ENCODE measurements at places on chromosomes 2 and 18. TPM values are rescaled to one million over a fixed set of nuclear protein-coding genes. Genes with fewer than 3 reads are reported as not detected.

Gene ATP6V1C2
- 1.3 TPM for polyA plus RNA-seq

Gene SPR
- polyA plus RNA-seq, result 44.2 TPM

Gene TIA1
- 156 TPM for polyA plus RNA-seq

Gene PARD6G
- polyA plus RNA-seq, result 1.4 TPM

Gene BCL2
- 5.4 TPM for polyA plus RNA-seq

Gene MSTN
- 0.50 TPM for polyA plus RNA-seq

Gene LYPD6
- polyA plus RNA-seq, result 1.9 TPM

Gene TNFAIP6
- polyA plus RNA-seq, result 0.90 TPM

Gene RPE
- 16.2 TPM for polyA plus RNA-seq

Gene SLC11A1
- polyA plus RNA-seq, result 0.54 TPM

Gene PCBP1
- 311 TPM for polyA plus RNA-seq

DNA sequence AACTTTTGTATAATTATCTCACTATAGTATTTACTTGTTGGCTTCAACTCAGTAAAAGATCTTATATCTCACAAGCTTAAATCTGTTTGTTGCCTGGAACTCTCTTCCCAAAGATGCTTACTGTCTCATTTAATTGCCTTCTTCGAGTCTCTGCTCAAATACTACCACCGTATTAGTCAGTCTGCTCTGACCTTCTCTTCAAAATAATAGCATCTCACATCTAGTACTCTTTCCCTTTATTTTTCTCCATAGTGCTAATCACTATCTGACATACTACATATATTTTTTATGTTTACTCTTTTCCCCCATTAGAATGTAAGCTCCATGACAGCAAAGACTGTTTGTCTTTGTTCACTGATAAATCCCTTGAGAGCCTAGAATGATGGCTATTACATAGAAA, 10.6 kb upstream of the MPP4 start:
- DNase-seq, result no peak

GRCh38 chr2:72921088-72921851, 4.0 kb downstream of the EMX1 start:
- DNase-seq, result no peak

GRCh38 chr2:138201286-138201685, 237.0 kb downstream of the HNMT start:
- DNase-seq, result no peak

DNA sequence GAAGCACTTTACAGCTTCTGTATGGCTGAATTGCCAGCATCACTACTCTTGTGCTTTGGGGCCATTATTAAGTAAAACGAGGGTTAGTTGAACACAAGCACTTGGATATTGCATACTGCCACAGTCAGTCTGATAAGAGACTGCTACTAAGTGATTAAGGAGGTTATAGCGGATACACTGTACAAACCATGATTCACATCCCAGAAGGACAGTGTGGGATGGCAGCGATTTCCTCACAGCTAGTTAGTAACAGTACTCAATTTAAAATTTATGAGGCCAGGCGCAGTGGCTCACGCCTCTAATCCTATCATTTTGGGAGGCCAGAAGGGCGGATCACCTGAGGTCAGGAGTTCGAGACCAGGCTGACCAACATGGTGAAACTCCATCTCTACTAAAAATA, 2.6 kb upstream of the BMPR2 start:
- no peak for DNase-seq

- DNase-seq, result peak; percentile 98
Measured at GRCh38 chr2:73828818-73829570, at the start of gene STAMBP. Gene STAMBP, plus strand, starts transcription at chr2:73828961. Its CDS starts 1,896 bp downstream, at chr2:73830857.

DNA sequence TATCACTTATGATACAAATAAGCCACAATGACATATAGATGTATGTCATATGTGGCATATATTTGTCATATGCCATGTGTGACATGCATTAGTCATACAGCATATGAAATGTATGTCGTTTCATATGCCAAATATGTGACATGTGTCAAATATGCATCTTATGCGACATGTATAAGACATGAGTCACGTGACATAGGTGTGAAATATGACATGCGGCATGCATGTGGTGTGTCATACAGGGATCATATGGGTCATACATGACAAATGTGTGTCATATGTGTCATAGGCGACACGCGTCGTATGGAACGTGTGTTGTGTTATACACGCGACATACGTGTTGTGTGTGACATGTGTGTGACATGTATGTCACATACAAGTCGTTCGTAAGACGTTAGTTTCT, 2154.0 kb upstream of the PIK3C3 start:
- DNase-seq, result no peak

GRCh38 chr18:57544936-57545660, 41.4 kb downstream of the FECH start:
- no peak for DNase-seq

- peak; percentile 25 for DNase-seq
Measured at GRCh38 chr2:219525533-219526232, 11.4 kb downstream of the ASIC4 start.

- DNase-seq, result peak; percentile 88
Measured at GRCh38 chr2:229273723-229274338, 2.7 kb upstream of the PID1 start.

GRCh38 chr2:174750923-174751441, 13.3 kb downstream of the CHRNA1 start:
- DNase-seq, result no peak

- no peak for DNase-seq
Measured at GRCh38 chr2:222568865-222569264, 87.0 kb downstream of the FARSB start.

DNA sequence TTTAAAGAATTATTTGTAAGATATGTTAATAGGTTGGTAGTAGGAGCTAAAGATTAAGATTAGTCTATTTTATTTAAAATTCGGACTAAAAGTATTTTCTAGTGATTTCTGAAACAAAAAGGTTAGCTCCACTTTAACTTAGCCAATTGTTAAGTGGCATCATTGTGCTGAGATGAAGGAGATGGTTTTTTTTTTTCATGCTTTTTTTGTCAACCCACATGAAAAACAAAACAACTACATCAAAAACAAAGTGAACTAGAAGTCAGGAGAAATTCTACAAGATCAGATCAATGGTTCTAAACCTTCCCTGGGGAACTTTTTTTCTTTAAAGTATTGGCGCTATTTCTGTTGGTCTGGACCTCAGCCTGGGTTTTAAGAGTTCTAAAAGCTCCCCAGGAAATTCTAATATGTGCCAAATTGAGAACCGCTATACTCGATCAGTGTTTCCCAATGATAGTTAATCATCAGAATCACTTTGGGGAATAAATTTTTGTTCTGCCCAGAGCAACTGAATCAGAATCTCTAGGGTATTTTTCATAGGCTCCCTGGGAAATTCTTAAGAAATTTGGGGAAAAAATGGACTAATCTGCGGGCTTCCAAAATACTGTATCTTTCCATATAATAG, 2.3 kb downstream of the ZC3H6 start:
- no peak for DNase-seq

- no peak for DNase-seq
Measured at GRCh38 chr2:164644036-164644700, 22.9 kb upstream of the GRB14 start.

GRCh38 chr2:128447538-128447995, 128.9 kb upstream of the HS6ST1 start:
- no peak for DNase-seq

DNA sequence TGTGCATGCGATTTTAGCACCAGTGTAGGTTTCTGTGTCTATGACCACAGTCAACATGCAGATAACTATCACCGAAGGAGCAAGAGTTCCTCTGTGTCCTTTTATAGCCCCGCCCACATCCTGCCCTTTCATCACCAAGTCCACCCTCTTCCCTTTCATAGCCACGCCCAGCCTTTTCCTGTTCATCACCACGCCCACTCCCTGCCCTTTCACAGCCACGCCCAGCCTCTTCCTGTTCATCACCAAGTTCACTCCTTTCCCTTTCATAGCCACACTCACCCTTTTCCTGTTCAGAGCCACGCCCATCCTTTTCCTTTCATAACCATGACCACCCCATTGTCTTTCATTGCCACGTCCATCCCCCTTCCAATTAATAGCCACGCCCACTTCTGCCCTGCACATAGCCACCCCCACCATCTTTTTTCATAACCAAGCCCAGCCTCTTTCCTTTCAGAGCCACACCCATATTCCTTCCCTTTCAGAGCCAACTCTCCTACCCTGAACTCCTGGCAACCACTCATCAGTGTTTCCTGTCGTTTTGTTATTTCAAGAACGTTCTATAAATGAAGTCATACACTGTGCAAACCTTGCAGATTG, 273.9 kb downstream of the MYT1L start:
- peak; percentile 4 for DNase-seq

- DNase-seq, result no peak
Measured at GRCh38 chr18:42574871-42575270, 540.6 kb downstream of the RIT2 start.

DNA sequence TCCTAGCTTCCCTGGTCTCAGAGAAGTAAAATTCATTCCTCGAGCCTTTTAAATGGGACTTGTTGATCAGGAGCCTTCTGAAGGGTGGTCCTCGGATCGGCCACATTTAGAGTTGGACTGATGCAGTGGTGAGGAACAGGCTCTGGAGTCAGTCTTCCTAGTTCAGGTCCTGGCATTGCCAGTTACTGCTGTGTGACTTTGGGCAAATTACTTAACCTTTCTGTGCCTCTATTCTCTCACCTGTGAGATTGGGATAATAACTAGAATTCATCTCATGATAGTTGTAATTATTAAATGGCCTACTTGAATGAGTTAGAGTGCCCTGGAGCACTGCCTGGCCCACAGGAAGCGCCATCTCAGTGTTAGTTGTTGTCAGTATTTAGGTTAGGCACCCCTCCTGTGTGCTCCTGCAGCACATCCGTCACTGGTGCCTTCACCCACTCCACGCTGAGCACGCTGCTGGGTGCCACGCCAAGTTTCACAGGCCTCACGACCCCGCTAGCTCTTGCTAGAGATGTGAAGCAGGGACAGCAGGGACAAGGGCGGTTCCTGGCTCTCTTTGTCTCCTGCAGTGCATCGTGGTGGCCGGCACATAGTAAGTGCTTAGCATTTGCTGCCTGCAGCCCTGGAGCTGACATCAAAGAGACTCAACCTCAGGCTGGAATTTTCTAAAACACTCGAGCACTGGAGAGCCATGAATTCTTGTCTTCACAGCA, 122.9 kb downstream of the FAM210A start:
- DNase-seq, result no peak

- DNase-seq, result no peak
Measured at GRCh38 chr2:36667931-36668330, 28.6 kb upstream of the VIT start.

DNA sequence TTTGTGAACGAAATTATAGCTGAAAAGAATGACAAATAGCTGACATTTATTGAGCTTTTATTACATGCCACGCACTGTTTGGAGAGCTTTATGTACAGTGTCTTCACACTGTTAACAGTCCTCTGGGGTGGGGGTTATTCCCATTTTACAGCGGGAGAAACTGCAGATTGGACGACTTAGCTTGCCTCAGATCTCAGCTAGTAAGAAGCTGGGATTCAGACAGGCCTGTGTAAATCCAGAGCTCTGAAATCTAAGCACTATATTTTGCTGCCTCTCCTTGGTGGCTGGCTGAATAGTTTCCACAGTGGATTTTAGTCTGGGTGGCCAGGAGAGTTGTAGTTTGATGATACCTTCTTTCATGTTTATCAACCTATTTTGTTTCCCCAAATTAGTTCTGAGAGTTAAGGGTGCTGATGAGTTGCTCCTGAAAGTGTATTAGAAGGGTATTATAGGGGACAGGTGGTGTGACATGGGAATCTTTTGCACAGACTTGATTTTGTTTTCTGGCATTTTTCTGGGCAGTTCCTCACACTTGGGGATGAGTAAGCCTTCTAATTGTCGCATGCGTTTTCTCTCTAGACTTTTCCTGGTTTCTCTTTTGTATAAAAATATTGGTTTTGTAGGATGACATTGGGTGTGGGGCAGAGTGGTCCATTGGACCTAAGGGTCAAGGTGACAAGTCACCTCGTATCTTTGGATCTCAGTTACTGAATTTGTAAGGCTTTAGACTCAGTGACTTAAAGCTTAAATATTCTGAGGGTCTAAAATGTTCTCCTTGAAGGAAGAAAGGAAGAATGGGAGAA, 1.5 kb downstream of the ACSL3 start:
- peak; percentile 44 for DNase-seq

Measured in small intestine (tissue), 16 donors.